ENCODE measurements at places on chromosomes 12 and 14. TPM values are rescaled to one million over a fixed set of nuclear protein-coding genes. Genes with fewer than 3 reads are reported as not detected.
A peak's percentile ranks its signal among the peaks of the same experiment; 100 is the strongest.

- peak; percentile 61 for DNase-seq
Measured at GRCh38 chr14:73913256-73913655, 26.6 kb downstream of the ZNF410 start.

DNA sequence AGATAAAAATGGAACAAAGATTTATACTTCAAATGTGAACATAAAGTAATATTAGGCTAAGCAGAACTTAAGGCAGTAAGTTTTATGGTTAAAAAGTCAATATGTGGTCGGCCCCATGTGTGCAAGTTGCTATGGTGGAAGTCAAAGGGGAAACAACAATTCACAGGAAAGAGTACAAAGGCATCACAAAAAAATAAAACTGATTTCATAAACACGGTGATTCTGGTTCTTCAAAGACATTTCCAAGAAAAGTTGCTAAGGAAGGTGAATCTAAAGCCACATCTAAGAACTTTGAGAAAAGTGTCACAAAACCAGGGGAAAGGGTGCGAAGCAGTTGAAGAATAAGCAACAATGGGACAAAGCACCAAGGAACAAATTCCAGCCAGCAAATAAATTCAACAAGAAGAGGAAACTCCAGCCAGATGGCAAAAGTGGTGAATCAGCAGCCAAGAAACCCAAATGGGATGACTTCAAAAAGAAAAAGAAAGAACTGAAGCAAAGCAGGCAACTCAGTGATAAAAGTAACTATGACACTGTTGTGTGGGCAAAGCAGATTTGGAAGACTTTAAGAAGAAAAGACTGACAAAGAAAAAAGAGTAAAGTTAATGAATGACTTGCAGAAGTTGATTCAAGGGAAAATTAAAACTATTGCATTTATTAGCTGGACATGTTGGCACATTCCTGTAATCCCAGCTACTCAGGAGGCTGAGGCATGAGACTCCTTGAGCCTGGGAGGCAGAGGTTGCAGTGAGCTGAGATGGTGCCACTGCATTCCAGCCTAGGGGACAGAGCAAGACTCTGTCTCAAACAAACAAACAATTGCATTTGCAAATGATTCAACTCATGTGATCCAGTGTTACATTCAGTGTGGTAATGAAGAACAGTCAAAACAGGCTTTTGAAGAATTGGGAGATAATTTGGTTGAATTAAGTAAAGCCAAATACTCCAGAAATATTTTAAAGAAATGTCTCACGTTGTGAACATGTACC, 19.5 kb downstream of the PTGDR start:
- DNase-seq, result no peak

GRCh38 chr12:31205054-31205453, 120.9 kb downstream of the SINHCAF start:
- DNase-seq, result peak; percentile 86

DNA sequence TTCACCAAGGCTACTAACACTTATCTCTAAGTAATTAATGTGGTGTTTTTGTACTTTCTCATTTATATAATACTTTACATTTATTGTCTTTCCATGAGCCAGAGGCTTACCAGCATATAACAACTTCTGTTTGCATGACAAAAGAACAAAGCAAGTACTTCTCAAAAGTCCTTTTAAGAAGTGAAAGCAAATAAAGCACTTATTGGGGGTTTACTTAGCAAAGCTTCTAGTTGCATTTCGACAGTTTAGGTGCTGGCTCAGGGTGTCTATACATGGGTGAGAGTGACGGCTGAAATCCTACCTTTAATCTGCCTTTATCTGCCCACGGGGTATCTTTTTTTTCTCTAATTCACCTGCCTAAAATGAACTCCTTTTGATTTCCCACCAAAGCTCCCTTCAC, 21.0 kb upstream of the DCN start:
- no peak for DNase-seq

GRCh38 chr12:127928615-127929571, 338.1 kb upstream of the TMEM132C start:
- DNase-seq, result no peak

GRCh38 chr14:70113211-70113610, 75.5 kb downstream of the SLC8A3 start:
- no peak for DNase-seq

DNA sequence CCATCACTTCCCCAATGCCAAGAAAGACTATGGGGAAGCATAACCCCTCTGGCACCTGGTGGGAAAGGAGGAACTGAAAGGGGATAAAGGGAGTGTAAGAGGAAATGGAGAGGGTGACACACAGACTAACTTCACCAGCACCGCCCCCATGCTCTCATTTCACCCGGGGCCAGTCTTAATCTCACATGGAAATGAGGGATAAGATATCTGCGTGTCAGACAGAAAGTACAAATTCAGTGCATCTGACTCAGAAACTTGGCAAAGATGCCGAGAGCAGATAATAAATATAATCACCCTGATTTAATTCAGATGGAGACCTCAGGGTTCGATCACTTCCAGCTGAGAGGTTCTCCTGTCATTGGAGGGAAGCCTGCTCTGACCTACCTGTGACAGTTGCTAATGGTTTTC, 191.6 kb downstream of the DUSP6 start:
- no peak for DNase-seq

DNA sequence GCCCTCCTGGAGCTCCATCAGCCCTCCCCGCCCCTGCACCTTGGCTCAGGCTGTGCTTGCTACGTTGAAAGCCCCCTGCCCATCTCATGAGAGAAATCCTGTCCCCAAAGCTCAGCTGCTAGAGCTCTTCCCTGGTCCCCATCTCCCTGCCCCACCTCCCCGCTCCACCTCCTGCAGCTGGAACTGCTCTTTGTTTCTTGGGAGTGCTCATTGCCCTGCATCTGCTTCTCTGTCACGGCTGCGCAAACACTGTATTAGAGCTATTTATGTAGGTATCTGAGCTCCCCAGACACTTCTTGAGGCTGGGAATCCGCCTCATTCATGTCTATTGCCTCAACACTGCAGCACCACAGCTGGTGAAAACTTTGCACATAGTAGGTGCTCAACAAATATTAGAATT, 32.8 kb upstream of the PRIMA1 start:
- DNase-seq, result no peak

DNA sequence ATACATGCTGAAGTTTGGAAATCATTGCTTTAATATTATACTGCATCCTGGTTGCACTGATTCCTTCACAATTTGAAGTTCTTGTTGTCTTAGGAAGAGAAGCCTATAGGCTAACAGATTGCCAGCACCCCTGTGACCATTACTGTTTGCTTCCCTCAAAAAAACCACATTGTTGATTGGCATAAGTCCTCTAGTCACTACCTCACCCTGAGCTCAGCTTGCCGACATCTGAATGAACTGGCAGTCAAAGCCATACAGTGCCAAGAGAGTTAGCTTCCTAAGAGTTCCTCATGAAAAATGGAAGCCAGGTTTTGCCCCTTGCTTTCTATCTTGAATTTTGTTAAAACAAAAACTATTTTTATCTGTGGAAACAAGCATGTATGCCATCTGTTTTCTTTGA, 276.1 kb downstream of the SYT1 start:
- no peak for DNase-seq

DNA sequence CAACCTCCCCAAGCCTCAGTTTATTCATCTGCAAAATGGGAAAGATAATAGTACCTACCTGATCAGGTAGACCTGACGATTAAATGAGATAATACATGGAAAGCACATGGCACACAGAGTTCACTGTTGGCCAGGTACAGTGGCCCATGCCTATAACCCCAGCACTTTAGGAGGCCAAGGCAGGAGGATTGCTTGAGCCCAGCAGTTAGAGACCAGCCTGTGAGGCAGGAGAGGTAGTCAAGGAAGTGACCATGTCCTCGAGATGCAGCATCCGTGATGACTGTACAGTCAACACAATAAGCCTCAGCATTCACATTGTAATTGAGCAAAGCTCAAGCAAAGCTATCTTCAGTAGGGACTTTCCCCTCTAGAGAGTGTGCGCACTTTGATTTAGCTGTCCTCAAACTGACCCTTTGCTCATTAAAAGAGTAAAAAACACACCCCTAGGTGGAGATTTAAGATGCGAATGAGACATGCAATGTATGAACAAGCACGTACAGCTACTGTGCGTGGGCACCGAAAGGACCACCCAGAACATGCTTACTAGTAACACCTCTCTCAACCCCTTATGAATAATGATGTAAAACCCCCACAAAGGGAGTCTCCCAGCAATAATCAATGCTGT, 9.9 kb downstream of the ISCU start:
- no peak for DNase-seq

DNA sequence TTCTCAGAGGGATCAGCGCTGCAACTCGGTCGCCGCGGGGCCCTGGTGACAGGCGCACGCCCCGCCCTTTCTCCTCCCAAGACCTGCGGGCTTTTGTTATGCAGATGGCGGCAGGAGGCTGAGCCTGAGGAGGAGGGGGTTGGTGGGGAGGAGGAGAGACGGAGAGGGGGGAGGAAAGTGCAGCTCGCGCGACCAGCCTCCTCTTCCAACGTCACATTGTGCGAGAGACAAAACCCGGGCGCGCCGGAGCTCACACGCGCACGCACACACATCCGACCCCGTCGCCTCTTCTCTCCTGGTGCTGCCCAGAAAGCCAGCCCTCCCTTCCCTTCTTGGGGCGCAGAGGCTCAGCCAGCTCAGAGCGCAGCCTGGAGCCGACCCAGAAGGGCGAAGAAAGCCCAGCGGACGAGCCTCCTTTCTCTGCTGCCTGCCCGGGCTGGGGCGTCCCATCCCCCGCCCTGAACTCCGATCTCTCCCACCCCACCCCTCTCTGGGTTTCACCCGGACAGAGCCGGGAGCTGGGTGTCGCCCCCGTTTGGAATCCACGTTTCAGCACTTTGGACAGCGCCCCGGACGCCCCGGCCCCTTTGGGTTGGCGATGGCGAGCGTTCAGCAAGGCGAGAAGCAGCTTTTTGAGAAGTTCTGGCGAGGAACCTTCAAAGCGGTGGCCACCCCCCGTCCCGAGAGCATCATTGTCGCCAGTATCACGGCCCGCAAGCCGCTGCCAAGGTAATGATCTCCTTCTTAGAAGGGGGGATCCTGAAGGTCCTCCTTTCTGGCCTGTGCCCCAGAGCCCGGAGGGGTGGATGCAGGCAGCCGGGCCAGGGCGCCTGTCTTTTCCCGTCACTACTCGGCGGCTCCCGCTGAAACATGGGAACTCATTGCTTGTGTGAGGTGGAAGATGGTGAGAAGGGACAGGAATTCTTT, at the start of gene SRRM4:
TSS of gene SRRM4 (plus strand) at position 257 of the 927 bp plus-strand sequence. CDS start at position 599, 342 bp downstream.
- peak; percentile 90 for DNase-seq

- DNase-seq, result peak; percentile 53
Measured at GRCh38 chr14:94317259-94317658, 5.9 kb downstream of the SERPINA6 start.

DNA sequence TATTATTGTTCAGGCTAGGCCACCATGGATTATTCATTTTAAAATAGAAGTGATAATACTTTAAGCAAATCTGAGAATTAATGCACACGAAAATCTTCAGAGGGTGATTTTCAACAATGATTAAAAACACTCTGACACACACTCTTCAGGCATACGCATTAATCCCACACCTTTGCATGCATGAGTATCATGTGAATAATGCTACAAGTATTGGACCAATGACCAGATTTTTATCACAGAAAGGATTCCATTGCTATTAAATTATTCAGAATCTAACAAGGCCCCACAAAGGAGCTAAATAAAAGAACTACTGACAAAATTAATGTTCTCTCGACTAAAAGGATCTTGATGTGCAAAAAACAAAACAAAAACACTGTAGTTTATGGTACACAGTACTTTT, 11.1 kb downstream of the EPS8 start:
- DNase-seq, result no peak

DNA sequence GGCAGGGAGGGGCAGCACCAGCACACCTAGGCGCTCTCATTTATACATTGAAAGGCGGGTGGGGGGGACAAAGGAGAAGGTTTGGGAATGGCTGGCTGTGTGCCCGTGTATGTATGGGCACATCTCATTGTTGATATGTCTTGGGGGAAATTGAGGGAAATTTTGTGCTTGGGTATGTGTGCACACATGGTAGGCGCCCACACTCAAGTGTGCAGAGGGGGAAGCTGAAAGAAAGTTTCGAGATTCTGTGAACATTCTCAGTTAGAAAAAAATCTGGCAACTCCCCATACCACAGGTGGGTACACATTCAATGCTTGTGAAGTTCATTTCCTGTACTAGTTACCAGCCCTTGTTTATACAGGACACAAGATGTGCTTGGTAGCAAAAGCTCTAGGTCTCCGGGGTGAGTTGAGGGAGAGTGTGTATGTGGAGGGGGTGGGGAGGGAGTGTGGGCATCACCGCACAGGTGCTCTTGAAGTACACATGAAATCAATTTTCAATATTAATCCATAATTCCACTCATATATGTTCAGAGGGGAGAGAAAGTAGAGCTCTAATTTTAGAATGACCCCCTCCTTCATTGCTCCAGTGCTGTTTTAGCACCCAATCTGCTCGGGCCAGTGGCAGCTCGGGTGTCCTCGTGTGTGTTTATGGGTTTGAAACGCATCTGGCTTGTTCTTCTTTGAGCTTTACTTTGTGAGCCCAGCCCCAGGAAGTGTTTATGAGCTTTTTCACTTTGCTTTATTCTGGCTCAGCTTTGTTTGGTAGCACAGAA, 286.0 kb downstream of the ZFP36L1 start:
- DNase-seq, result no peak

DNA sequence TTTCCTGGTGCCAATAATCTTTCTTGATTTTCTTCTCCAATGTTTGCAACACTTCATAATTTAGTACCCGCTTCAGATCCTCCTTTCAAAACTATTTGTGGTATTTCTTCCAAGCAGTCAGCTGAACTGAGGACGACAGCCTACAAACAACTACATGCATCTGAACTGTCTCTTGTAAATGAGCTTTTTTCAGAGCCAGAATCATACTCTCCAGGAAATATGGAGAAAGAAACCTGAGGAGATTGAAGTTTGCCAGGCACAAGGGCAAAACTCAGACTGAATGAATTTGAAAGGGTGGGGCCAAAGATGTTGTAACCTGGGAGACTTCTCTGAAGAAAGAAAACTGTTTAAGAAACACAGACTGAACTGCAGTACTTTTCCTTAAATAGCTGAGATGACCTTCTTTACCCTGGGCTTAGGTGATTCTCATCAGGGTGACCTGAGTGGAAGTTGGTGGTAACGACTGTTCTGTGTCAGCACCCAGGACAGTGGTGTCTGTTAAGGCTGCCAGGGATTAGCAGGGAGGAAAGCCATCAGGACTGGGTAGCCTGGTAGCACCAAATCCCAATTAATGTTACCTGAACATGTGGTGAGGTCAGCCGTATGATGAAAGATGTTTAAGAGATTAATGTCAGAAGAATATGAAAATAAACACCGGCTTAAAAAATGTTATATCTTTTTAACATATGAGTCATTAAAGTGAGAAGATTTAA, 95.0 kb downstream of the TGFB3 start:
- DNase-seq, result peak; percentile 64

Gene TAS2R13
- total RNA-seq, result 0.11 TPM

Gene TMTC2
- 8.3 TPM for total RNA-seq

Gene FOXN4
- 0.42 TPM for total RNA-seq

Gene DTX1
- total RNA-seq, result 0.18 TPM

Gene SPTB
- 9.2 TPM for total RNA-seq

Gene TAS2R31
- total RNA-seq, result 1.3 TPM

Gene BICDL1
- total RNA-seq, result 9.7 TPM

Gene PTCSC3
- total RNA-seq, result not detected

Gene NEUROD4
- total RNA-seq, result not detected

All from cardiac muscle cell (in vitro differentiated cells and primary cell).